ENCODE measurements at places on chromosomes 13 and 19.

GRCh38 chr13:31947105-31947504, 84.5 kb upstream of the FRY start:
- no peak for DNase-seq

DNA sequence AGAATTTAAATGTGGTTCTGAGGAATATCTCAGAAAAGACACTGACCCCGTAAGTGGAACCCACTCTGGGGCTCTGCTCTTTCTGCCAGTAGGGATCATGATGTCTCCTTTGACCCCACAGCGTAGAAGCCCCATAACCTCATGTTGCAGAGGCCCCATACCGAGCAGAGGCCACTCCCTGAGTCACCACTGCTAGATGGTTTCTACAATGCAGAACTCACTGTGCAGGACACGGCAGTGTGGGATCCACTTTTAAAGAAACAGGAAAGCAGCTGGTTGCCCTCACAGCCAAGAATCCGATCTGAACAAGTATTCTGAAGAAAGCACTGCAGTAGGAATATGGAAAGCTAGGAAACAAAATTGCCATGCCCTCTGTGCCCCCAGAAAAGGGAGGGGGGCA, 4.2 kb downstream of the SLC7A1 start:
- no peak for DNase-seq

DNA sequence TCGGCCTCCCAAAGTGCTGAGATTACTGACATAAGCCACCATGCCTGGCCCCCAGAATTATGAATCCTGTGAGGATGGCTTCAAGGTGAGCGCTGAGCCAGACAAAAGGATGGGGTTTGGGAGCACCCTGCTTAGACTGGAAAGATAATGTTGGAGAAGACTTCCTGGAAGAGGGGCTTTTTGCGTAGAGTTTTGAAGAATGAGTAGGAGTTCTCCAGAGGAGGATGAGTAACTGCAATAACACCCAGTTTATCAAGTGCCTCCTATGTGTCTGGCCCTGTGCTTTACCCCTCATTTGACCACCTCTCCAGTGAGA, 641 bp upstream of the GDF15 start:
- no peak for DNase-seq

- no peak for DNase-seq
Measured at GRCh38 chr13:26015271-26016125, 36.3 kb downstream of the SHISA2 start.

DNA sequence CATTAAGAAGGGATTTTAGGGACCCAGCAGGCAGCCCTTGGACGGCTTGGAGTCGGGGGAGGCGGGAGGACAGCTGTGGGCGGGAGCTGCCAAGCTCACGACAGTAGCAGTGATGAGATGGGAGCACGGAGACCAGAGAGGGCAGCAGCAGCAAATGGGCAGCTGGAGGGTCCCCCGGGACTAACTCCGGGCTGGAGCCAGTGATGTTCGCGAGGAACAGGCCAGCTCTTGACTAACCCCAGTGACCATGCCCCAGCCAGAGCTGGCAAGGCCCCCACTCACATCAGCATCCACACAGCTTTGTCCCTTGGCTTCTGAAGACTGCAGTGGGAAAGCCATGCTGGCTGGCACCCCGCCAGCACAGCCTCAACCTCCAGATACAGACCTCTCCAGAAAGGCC, 81.9 kb downstream of the RAB20 start:
- no peak for DNase-seq

DNA sequence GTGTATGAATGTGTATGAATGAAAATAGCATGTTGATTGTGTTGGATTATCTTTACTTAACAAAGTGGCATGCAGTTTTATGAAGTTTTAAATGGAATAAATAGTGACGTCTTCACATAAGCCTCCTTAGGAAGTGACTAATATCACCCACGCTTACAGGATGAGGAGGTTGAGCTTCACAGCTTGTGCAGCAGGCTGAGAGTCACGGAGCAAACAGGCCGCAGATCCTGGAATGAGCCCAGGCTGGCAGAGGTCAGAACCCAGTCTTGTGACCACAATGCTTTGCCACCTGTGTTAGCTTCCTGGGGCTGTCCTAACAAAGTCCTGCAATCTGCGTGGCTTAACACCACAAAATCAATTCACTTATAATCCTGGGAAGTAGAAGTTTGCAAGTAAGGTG, 20.8 kb downstream of the LAIR2 start:
- peak; percentile 71 for DNase-seq

- peak; percentile 29 for DNase-seq
Measured at GRCh38 chr19:57192993-57193392, 1.7 kb downstream of the ZNF264 start.

- DNase-seq, result no peak
Measured at GRCh38 chr13:51845574-51846318, 769 bp upstream of the TMEM272 start.

- no peak for DNase-seq
Measured at GRCh38 chr19:41915776-41916414, 12.4 kb downstream of the ERFL start.

GRCh38 chr13:98035373-98035772, 81.9 kb downstream of the IPO5 start:
- DNase-seq, result no peak

All from stimulated activated CD8-positive, alpha-beta memory T cell treated with anti-CD3 and anti-CD28 coated beads, Interleukin-4, amount 100 ng/mL, for 48 hours (primary cell).